Heart right ventricle (tissue), 16 donors: ENCODE measurements at places on chromosomes 7 and 10. TPM values are rescaled to one million over a fixed set of nuclear protein-coding genes. Genes with fewer than 3 reads are reported as not detected.

SOSTDC1 gene
- polyA plus RNA-seq, result 0.22 TPM

HTR7 gene
- polyA plus RNA-seq, result 0.12 TPM

CCL24 gene
- polyA plus RNA-seq, result not detected

GRCh38 chr10:69160809-69161241 lies 19.2 kb upstream of the SUPV3L1 start:
- DNase-seq, result no peak

DNA sequence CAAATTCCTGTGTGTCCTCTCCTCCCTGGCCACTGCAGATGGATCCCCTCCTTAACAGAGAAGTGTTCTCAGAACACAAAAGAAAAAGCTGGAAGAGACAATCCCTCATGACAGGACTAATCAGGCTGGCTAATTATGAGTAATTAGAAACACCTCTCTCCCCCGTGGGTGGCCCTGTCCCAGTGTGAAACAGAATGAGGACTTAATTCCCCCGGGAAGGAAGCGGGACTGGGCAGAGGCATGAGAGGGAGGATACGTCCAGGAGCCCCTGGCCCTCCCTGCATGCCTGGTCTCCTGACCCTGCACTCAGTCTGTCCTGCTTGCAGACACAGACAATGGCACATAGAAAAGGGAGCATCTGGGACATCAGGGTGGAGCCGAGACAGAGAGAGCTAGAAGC lies 7.6 kb upstream of the ADCYAP1R1 start:
- no peak for DNase-seq

- DNase-seq, result no peak
These were observed 338.8 kb downstream of the ANKRD7 start for GRCh38 chr7:118563311-118563710.

GRCh38 chr10:8616166-8616565 lies 561.7 kb downstream of the GATA3 start:
- DNase-seq, result no peak
